Left cardiac atrium (tissue), 4 donors: ENCODE measurements at places on chromosomes 2 and 18. TPM values are rescaled to one million over a fixed set of nuclear protein-coding genes. Genes with fewer than 3 reads are reported as not detected.

LIPG gene
- total RNA-seq = 1.6 TPM

DNA sequence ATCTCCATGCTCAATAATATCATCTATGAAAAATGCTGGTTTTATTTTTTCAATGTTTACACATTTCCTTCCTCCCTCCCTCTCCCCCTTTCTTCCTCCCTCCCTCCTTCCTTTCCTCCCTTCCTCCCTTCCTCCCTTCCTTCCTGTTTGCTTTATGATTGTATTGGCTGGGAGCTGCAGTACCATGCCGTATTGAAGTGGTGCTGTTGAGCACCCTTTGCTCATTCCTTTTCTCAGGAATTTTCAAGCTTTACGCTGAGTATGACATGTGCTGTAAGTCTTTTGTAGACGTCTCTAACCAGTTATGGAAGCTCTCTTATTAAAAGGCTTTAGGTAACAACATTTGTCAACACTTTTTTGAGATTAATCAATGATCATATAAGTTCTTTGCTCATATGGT lies 100.4 kb downstream of the SNTG2 start:
- DNase-seq = no peak

GRCh38 chr2:4908461-4908860 lies 783.7 kb upstream of the SOX11 start:
- no peak for DNase-seq

GRCh38 chr2:231662028-231662810 lies 46.1 kb upstream of the PTMA start:
- DNase-seq = peak; percentile 96

- DNase-seq = no peak
Measured at GRCh38 chr2:205975082-205975949, 110.7 kb downstream of the INO80D start.

DNA sequence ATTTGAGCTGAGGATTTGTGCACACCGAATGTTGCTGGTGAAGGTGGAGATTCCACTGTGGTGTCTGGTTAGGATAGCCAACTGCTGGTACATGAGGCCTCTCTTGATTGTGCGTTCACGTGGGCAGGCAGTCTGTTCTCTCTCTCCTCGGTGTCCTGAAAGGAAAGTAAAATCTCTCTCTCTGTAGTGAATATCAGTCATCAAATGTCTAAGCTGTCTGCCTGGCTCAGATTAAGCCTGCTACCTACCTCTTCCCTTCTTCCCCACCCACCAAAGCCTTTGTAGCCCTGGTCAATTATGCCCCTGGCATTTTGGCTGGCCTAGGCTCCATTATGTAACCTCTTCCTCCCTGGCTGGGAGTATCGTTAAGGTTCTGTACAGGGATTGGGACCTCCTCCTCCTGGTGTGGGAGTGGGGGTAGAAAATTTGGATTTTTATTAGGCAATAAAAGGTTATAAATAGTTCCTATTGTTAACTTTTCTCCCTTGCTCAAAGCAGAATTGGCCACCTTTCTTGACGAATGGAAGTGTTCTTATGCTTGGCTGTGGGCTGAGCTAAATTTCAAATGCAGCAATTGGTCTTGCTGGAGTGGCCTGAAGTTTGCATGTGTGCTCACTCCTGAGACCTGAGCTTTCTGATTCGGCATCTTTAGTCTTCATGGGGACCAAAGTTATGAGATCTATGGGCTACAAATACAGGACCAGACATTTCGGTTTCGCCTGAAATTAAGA lies 148.8 kb downstream of the WDSUB1 start:
- no peak for DNase-seq

DNA sequence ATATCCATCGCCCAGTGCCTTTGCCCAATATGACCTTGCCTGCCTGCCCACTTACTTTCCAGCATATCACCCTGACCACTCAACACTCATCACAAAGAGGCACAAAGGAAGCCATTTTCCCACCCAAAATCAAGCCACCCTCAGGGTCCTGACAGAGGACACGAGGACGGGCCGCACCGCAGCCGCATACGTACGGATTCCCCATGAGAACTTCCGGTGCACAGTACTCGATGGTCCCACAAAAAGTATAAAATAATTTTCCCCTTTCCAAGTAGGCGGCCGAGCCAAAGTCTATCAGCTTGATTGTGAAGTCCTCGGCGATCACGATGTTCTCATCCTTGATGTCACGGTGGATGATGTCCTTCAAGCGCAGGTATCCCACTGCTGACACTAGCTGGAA lies 10.0 kb upstream of the MTERF4 start:
- no peak for DNase-seq
